ENCODE measurements at places on chromosomes 1 and 21.

DNA sequence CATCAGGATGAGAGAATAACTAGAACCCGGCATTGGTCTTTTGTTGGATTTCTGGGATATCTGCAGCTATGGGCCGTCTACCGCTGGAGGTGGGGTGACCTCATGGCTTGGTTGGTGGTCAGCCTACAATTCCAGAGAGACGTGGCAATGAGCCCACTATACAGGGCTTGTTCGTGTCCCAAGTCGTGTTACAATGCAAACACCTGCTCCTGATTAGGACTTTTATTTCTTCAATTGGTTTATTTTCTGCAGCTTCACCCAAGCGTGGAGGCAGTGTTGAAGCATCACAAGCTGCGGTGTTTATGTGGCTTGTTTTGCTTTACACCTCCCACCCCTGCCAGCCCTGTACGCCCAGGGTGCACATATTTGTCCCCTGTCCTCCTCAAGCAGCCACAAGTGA, 211.7 kb upstream of the TMEM51 start:
- no peak for DNase-seq

DNA sequence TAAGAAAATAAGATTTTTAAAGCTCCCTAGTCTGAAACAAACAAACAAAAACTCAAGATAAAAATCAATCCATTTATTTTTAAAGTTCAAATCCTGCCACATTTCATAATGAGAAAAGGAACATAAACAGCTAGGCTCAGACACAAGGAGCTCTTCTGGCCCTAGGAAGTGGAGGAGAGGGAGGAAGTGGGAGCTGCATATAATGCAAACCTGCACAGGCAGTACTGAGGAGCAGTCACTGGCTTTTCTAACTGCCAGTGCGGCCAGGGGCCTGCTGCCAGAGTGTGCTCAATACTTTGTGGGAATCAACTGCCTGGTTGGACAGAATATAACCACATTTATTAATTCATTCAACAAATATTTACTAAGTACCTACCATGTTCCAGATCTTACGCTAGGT, 139.8 kb upstream of the SPATA6 start:
- no peak for DNase-seq

DNA sequence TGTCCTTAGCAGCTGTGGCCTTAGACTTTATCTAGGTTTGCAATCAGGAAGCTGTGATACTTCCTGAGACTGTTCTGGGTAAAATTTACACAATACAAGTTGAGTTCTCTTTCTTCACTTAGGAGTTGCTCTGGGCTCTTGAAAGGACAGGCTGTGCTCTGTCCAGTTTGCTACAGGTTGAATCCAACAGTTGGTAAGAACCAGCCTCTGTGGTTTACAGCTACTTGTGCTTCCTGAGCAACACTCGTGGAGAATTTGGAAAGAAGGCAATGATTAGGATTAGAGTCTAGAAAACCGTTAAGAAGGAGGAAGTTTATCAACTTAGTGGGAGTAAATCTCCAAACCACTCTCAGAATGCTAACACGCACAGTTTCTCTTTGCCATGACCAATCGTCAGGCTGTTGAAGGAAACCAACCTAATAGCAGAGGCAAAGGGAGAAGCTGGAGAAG, 26.8 kb downstream of the GFI1 start:
- no peak for DNase-seq

- DNase-seq = no peak
Observed at GRCh38 chr1:12132078-12132477, 34.7 kb upstream of the TNFRSF1B start.

DNA sequence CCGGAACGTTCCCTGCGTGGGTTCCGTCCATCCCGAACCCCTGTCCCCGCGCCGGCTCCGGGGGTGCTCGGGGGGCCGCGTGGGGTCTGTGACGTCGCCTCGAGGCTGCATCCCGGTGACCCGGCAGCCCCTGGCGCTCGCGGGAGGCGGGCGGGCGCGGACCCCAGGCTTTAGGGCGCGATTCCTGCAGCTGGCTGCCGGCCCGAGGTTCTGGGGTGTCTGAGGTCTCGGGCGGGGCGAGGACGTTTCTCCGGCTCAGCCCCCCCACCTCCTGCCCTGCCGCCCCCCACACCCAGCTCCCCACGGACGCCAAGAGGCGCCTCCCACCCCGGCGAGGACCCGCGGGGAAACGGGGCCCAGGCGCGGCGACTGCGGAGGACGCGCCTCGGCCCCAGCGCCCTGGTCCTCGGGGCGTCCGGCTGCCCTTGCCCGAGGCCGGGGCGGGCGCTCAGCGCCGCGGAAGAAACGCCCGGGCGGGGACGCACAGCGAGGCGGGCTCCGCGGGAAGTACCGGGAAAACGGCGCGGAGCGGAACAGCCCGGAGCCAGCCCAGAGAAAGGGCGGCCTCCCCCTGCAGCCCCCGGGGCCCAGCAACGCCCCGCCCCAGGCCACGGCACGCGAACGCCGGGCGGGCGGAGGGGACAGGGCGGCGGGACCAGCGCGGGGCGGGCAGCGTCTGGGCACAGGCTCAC, 1.3 kb upstream of the PCBP3 start:
- DNase-seq = no peak

Measured in GM12878 (cell line).